Fibroblast of lung (primary cell): ENCODE measurements at places on chromosomes 7 and 10.

- no peaks in the 10 kb centered on the region for H3K4me1 ChIP-seq
- H3K27ac ChIP-seq, result no peak overlapping the region
- H3K36me3 ChIP-seq, result no peaks in the 10 kb centered on the region
- H3K27me3 ChIP-seq, result peaks cover 7% of the 10 kb centered on the region
Observed at GRCh38 chr10:78875331-78875877, 193.4 kb upstream of the ZMIZ1 start.

DNA sequence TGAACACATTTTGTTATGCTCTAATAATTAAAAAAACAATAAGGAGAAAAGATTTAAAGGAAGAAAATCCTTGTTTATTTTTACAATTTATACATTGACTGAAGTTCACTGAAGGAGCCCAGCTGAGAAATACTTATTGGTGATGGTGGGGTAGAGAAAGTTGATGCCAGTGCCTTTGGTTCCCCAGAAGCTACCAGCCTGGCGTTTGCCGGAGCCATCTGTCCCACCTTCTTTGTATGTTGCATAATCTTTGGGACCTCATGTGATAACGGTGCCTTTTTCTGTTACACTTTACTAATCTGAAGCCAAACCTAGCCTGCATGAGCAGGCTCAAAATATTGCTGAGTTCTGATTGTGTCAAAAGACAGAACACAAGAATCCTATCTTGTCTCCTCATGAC lies 22.7 kb downstream of the ZNF365 start:
- H3K4me1 ChIP-seq, result no peaks in the 10 kb centered on the region
- no peak for DNase-seq
- H3K36me3 ChIP-seq, result no peaks in the 10 kb centered on the region
- no peak overlapping the region for H3K27ac ChIP-seq
- no peaks in the 10 kb centered on the region for H3K27me3 ChIP-seq
- no peak overlapping the region for H3K4me3 ChIP-seq

DNA sequence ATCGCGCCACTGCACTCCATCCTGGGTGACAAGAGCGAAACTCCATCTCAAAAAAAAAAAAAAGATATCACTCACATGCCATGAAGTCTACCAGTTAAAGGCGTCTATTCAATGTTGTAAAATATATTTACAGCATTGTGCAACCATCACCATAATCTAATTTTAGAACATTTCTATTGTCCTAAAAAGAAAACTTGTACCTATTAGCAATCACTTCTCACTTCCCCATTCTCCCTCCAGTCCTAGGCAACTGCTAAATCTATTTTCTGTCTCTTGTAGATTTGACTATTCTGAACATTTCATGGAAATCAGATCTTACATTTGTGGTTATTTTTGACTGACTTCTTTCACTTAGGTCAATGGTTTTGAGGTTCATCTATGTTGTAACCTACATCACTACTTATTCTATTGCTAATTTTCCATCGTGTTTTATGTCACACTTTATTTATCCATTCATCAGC lies 25.2 kb upstream of the OTUD1 start:
- H3K27me3 ChIP-seq, result no peaks in the 10 kb centered on the region
- H3K4me3 ChIP-seq, result no peak overlapping the region
- no peak overlapping the region for H3K27ac ChIP-seq
- no peaks in the 10 kb centered on the region for H3K4me1 ChIP-seq
- no peak for DNase-seq

GRCh38 chr10:132418527-132419416 lies 21.8 kb downstream of the PWWP2B start:
- H3K27me3 ChIP-seq, result no peaks in the 10 kb centered on the region
- DNase-seq, result no peak
- H3K4me1 ChIP-seq, result peaks cover 15% of the 10 kb centered on the region
- no peak overlapping the region for H3K4me3 ChIP-seq
- no peak overlapping the region for H3K27ac ChIP-seq

DNA sequence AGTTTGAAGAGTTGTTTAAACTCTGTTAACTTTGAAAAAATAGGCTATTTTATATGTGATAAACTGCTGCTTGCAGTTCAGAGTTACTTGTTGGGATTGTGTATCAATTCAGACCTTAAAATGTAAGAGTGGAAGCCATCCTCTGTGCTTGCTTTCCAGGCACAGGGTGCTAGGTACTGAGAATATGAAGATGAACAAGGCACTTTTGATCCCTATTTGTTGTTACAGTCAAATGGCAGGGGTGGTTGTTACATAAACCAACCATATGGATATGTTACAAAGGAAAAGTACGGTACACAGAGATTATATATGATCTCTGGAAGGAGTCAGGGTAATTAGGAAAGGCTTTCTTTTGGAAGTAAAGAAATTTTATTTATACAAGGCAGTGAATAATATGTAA lies 63.8 kb downstream of the REEP3 start:
- no peaks in the 10 kb centered on the region for H3K27me3 ChIP-seq
- DNase-seq, result no peak
- no peak overlapping the region for H3K27ac ChIP-seq
- peaks cover 2% of the 10 kb centered on the region for H3K4me1 ChIP-seq
- H3K36me3 ChIP-seq, result no peaks in the 10 kb centered on the region

DNA sequence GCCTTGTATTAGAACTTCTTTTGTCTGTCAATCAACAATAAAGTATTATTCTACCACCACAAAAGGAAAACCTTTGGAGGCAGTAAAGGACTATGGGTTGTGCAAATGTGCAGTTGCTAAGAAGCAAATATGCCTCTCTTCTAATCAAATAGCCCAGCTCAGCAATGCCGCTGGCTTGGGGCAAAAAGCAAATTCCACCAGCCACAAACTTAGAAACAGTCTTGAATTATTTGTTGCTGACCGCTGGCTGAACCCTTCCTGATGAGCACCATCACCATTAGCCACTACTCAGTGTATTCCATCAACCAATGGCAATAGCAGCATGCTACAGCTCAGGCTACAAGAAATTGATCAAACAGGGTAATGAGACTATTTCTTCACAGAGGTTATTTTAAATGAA lies 51.0 kb downstream of the SKAP2 start:
- H3K4me1 ChIP-seq, result no peaks in the 10 kb centered on the region
- H3K27me3 ChIP-seq, result no peaks in the 10 kb centered on the region
- no peaks in the 10 kb centered on the region for H3K36me3 ChIP-seq
- no peak overlapping the region for H3K4me3 ChIP-seq
- peak; percentile 87 for DNase-seq
- H3K27ac ChIP-seq, result no peak overlapping the region

GRCh38 chr10:78313636-78314035 lies 280.0 kb downstream of the RPS24 start:
- H3K27me3 ChIP-seq, result no peaks in the 10 kb centered on the region
- H3K27ac ChIP-seq, result no peak overlapping the region
- DNase-seq, result no peak
- H3K4me1 ChIP-seq, result peaks cover 4% of the 10 kb centered on the region
- H3K4me3 ChIP-seq, result no peak overlapping the region
- H3K36me3 ChIP-seq, result no peaks in the 10 kb centered on the region

- H3K27me3 ChIP-seq, result no peaks in the 10 kb centered on the region
- H3K27ac ChIP-seq, result no peak overlapping the region
- no peak for DNase-seq
- H3K4me1 ChIP-seq, result no peaks in the 10 kb centered on the region
Observed at GRCh38 chr10:71753091-71753959, 20.0 kb downstream of the VSIR start.

DNA sequence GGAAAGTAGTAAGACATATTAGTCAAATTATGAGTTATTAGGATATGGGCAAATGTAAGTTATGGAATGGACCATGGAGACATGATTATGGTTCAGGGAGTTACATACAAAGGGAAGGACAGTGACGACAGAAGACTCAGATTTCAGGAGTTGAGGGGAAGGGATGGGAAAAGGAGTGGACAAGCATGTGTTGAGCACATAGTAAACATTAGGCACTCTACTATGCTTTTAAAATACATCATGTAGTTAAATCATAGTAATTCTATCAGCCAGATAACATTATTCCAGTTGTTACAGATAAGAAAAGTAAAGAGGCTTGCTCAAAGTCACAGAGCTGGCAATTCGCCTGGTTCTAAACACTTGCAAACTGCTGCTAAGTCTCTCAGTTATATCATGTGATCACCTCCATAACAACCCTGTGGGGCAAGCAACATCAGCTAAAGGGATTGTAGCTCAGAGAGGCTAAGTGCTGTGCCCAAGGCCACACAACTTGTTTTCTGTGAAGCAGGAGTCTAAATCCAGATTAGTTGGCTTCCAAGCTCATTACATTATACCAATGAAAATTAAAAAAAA lies 115.2 kb upstream of the MDFIC start:
- H3K27me3 ChIP-seq, result no peaks in the 10 kb centered on the region
- DNase-seq, result peak; percentile 45
- no peaks in the 10 kb centered on the region for H3K4me1 ChIP-seq
- H3K27ac ChIP-seq, result no peak overlapping the region
- no peak overlapping the region for H3K4me3 ChIP-seq

DNA sequence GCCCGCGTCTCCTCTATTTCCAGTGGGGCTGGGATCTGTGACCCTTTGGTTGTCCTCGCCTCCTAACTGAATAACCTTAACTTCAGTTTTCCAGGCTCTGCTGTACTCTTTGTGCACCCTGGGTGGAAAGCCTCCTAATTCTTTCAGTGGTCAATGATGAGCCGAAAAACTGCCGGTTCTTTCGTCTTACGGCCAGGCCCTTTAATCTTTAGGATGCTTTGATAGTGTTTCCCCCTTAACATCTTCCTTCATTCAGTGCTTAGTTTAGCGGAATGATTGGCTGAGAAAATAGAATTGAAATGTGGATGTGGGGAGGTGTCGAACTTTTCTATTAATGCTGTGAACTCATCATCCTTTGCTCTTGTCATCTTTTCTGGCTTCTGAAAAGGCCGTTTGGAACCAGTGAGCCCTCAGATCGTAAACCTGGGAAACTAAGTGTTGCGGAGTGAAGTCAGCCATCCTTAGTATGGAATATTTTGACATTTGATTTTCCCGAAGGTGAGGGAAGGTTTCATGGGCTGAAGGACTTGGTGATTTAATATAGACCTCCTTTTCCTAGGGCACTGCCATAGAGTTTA lies 847 bp downstream of the GARS1 start:
- H3K4me1 ChIP-seq, result peaks cover 4% of the 10 kb centered on the region
- DNase-seq, result no peak
- H3K36me3 ChIP-seq, result peaks cover 7% of the 10 kb centered on the region
- no peaks in the 10 kb centered on the region for H3K27me3 ChIP-seq
